ENCODE measurements at places on chromosomes 12 and 14. TPM values are rescaled to one million over a fixed set of nuclear protein-coding genes. Genes with fewer than 3 reads are reported as not detected.
A peak's percentile ranks its signal among the peaks of the same experiment; 100 is the strongest.

GRCh38 chr14:92951912-92952471, 29.0 kb downstream of the CHGA start:
- peak; percentile 79 for DNase-seq

- no peak for DNase-seq
Observed at GRCh38 chr14:52856139-52856538, 64.7 kb upstream of the GNPNAT1 start.

DNA sequence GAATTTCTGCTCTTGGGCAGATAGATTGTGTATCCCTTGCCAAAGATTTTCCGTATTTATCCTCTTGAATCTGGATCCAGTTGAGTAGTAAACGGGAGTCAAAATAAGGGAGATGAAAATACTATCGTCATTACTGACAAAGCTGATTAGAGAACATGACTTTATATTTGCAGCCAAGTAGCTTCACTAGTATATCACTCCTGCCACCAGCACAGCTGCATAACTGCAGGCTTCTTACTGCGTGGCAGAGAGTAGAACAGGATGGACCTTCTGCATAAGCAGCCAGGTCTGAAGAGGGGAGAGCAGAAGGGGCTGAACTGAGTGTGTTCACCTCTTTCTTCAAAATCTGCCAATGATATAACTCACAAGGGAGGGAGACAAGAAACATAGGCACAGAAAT, 283.7 kb downstream of the FBXL14 start:
- peak; percentile 71 for DNase-seq

- DNase-seq: peak; percentile 41
Observed at GRCh38 chr12:14776236-14776961, 26.9 kb downstream of the WBP11 start.

The MANSC4 gene
- total RNA-seq: not detected

DNA sequence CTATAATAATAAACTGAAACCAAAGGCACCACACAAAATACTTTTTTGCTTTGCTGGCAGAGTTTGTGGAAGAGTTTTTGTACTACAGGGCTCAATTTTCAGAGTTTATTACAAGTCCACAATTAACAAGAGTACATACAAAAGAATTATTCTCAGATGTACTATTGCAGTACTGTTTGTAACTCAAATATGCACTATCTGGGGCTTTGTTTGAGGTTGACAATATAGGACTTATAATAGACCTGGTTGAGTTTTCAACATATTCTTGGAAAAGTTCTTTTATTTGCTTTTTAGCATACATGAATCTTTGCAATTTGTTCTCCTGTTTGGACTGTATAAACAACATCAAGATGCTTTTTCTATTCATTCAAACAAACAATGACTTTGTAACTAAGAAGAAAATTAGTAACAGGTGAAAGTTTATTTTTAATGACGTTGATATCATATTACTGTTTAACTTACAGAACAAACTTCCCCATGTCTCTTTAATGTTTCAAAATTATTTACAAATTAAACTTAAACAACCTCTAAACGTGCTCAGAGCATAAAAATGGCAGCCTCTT, 407.4 kb upstream of the PRICKLE1 start:
- no peak for DNase-seq

DNA sequence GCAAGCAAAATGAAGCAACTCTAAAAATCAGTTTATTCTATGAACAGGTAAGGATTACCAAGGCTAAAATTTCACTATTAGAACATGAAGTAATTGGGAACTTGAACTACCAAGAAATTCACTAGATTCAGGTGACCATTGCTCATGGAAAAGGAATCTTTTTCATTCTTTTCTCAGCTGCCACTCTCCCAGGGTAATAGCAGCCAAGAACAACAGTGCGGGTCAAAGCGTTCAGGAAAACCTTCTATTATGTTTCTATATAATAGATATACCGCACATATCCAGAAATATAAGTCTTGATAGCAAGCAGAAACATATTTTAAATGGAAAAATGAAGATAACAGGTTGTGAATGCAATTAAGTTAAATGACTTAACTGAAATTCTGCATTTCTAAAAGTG, 125.6 kb downstream of the NELL2 start:
- DNase-seq: no peak

DNA sequence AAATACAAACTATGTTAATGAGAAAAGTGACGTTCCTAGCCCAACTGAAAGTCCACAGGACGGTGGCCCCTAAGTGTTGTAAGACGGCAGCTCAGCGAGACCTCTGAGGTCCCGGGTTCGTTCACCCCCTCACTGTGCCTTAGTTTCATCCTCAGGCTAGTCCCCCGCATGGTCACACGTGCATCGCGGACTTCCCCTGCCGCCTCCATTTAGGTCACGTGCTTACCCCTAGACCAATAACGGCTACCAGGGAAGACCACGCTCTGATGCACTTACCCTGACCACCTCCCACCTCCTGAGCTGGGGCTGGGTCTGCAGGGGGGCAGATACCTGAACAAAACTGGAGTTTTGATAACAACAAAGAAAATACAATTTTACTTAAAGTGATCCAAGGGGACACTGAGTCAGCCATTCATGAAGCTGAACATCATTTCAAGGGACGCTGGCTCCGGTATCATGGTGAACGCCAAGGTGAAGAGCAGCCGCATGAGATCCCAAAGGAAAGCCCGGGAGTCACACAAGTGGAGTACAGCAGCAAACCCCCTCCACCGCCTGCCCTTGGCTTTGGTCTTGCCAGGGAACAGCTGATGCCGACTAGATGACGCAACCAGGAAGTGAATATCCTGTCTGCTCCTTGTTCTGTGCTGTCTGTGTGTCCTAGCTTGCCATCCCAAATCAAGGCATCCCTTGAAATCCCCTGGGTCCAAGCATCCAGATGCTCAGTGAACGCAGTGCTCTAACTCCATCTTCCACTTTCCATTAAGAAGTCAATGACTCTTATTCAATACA, 274.1 kb downstream of the PCNX1 start:
- no peak for DNase-seq

DNA sequence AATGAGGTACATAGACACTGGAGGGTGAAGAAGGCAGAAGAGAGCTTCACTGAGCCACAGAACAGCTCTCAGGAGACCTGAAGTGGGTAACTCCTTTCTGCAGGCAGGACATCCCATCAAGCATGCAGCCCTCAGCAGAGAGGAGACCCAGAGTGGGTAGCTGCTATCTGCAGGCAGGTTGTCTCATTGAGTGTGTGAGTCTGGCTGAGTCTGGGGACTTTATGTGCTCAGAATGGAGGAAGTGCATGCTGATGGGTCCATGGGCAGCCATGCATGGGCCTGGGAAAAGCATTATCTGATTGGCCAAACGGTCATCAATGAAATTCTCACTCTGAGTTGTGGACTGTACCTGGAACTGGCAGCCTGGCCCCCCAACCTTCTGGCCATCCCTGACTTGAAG, 14.7 kb upstream of the HIGD1C start:
- DNase-seq: peak; percentile 47

DNA sequence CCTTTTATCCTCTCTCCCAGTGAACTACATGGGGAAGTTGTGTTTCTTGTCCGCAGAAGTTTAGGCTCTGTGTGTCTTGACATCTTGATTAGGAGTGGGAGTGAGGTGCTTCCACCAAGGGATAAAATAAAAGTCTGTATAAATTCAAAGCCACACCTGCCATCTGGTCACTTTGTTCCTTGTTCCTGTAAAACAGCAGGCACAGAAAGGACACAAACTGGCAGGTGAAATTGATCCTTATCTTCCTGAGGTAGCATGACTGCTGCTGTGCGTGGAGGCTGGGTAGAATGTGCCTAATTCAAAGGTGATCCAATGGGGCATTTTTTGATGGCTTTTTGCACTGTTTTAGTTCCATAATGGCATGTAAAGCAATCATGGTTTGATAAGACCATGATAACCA, 104.3 kb upstream of the KITLG start:
- no peak for DNase-seq

DNA sequence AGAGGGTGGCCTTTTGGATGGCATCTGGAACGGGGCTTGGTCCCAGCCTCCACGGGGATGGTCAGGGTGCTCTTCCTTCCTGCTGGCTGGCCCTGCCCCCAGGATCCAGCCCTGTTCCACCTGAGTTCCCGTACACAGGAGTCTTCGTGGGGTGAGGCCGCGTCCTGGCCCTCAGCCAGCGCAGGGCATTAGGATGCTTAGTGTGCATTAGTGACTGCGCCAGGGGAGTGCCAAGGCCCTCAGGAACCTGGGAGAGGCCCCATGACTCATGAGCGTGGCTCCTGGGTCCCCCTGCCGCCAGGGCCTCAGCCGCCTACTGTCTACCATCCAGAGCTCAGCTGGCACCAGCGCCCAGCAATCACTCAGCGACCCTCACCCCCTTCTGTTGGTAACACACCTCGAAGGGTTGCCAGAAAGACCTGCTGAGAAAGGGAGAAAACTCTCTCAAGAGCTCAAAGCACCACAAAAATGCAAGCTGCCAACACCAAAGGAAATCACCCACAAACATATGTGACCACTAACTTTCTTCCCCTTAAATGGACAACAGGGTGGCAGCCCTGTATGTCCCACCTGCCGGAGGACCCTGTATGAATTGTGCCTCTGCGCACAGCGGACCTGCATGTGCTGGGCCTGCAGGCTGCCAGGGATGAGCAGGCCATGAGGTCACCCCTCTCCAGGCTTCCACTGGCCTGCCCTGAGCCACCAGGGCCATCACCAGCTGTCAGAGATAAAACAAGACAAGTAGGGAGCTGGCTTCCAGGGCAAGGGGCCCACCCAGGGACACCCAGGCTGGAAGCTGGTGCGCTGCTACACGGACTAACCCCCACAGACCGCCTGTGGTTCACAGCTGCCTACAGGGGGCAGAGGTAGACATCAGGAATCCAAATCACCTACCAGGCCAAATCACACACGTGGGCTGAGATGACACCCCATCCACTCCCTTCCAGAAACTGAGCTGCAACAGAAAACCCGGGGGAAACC, 28.7 kb downstream of the CCDC85C start:
- DNase-seq: peak; percentile 48

The GLIPR1L1 gene
- total RNA-seq: not detected

The ANKRD33 gene
- total RNA-seq: not detected

- DNase-seq: no peak
Observed at GRCh38 chr12:107122452-107122958, 29.2 kb upstream of the CRY1 start.

DNA sequence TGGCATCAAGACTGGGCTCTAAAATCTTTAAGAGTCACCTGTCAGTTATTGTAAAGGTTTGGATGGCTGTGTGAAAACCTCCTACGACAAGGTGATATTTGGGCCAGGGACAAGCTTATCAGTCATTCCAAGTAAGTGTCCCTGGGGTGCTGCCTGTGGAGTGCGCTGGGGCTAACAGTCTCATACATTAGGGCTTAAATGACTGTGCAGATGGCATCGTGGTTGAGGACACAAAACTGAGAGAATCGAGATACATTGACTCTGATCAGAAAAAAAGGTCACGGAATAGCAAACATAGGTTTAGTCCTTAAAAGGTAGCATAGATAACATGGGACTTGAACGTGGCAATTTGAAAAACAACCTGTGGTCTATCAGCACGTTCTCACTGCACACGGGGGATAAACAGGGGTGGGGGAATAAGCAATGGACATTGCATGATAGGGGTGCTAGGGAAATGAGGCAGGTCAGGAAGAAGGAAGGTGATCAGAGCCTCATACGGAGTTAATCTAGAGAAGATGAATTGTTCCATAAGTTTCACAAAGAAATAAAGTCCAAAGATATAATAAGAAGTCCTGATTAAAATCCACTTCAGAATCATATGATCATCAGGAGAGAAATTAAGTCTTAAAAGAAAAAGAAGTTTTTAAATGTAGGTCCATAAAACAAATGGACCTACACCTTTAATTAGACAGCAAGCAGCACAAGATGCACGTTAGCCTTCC, 100.3 kb downstream of the DAD1 start:
- DNase-seq: no peak

GRCh38 chr12:70698345-70698744, 61.1 kb upstream of the PTPRB start:
- no peak for DNase-seq

DNA sequence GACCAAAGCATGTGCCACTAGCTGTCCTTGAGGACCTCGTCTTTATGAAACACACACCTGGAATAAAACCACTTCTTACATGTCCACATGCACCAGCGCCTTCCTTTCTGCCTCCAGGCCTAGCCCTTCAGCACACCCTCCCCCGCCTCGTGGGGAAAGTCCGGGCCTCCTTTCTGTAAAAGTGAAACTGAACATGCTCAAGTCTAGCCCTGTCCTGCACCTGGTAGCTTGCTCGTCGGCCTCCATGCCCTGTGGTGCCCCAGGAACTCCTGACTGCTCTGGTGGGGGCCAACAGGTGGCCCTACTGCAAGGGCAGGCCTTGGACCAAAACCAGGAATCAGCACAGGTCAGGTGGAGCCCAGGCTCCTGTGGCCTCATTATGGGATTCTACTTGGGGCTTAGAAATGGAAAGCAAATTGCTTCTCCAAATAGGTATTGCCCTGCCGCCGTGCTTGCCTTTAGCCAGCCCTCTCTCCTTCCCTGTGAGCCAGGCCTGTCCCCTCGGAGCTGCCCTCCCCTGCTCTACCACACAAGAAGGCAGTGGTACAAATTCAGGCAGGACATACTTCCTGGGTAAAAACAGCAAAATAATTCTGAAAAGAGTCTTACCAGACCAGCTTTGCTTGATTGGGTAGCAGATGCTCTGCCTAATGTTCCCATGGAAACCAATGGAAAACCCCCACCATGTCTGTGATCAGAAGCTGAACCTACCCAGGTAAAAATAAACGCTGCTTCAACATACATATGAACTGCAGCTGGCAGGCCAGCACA, 43.5 kb downstream of the ERH start:
- DNase-seq: peak; percentile 86

GRCh38 chr14:65465584-65465983, 53.1 kb downstream of the FUT8 start:
- no peak for DNase-seq

GRCh38 chr12:54495327-54495726, 2.2 kb upstream of the NCKAP1L start:
- no peak for DNase-seq

The B4GALNT1 gene
- total RNA-seq: 3.1 TPM

- no peak for DNase-seq
Observed at GRCh38 chr14:72824051-72824450, 69.8 kb downstream of the DPF3 start.

DNA sequence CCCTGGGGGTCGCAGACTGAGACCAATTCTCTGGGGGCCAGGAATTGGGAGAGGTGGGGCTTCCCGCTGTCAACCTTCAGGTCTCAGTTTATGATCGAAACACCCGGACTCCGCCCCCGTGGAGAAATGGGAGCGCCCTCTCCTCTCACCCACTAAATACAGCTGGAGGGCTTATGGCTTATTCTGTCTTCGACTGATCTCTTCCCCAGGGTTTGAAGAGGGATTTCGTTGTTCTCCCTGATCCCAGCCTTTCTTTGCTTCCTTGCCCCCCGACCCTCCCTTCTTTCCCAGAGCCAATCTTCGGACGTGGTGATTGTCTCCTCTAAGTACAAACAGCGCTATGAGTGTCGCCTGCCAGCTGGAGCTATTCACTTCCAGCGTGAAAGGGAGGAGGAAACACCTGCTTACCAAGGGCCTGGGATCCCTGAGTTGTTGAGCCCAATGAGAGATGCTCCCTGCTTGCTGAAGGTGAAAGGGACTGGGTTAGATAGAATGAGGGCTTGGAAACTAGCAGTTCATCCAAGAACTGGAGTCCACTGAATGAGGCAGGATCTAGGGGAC, 607 bp downstream of the OS9 start:
- DNase-seq: no peak

The ANKS1B gene
- total RNA-seq: 5.4 TPM
